GM12865 (cell line): ENCODE measurements at places on chromosomes 16 and 17.
A peak's percentile ranks its signal among the peaks of the same experiment; 100 is the strongest.

GRCh38 chr17:57466017-57466471 lies 209.7 kb downstream of the MSI2 start:
- no peak for DNase-seq

- DNase-seq, result no peak
Observed at GRCh38 chr17:41339571-41340172, 11.0 kb downstream of the KRT33A start.

DNA sequence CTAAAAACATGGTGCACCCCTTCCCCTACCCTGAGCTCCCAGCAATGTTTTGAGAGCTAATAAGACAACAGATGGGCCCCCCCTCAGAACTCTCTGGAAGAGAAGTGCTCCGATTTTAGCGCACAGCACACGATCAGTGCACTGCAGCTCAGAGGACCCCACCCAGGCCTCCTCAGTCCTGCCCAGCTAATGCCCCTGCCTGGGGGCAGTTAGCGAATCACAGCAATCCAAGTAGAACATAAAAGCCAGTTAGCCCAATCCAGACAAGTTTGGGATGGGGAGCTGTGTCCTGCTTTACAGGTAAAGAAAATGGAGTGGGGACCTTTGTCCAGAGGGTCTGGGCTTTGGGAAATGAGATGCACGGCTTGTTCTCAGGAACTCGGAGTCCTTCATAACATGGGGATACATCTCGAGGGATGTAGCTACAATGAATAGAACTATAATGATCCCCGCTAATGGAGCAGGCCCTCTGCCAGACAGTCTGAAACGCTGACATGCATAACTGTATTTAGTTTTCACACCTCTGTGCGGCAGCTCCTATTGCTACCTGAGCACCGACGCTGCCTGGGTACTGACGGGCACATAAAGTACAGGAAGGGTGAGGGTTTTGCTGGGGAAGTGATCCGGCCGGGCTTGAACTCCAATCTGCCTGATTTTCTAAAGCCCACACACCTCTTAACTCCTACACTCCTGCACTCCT lies 29.7 kb upstream of the CDC42EP4 start:
- DNase-seq, result no peak

- DNase-seq, result no peak
Observed at GRCh38 chr17:9386401-9386800, 189.2 kb downstream of the STX8 start.

DNA sequence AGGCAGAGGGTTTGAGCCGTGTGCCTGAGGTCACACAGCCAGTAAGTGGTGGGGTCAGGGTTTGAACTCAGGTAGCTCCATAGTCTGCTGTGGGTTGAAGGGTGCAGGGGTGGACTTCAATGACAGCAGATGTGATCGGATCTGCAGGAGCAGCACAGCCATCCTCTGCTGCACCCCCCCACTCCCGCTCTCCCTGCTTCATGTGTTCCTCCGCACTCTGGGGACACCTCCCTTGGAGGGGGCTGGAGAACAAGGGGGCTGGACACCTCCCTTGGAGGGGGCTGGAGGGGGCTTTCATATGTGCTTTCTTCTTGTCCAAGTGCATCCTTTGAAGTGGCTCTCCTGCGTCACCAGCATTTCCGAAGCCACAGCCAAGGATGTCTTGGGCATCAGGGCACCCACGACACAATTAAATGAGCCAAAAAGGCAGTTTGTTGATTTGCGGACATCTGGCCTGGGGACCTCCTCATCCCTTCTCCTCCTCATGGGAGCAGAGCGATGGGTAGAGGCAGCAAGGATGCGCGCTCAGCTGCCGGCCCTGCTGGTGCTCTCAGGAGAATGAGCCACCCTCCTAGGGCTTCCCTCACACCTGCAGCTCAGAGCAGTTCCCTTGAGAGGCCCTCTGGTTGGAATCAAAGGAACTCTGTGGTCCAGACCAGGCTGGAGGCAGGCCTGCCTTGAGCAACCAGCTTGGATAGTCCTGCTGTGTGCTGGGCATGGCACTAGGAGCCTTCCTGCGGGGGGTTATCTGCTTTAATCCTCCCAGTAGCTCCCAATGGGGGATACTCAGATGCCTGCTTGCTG lies 26.2 kb downstream of the WSCD1 start:
- no peak for DNase-seq

- DNase-seq, result peak; percentile 70
Observed at GRCh38 chr16:68257251-68257905, 6.9 kb upstream of the SLC7A6 start.

GRCh38 chr17:5003214-5003867 lies 5.6 kb downstream of the KIF1C start:
- no peak for DNase-seq

DNA sequence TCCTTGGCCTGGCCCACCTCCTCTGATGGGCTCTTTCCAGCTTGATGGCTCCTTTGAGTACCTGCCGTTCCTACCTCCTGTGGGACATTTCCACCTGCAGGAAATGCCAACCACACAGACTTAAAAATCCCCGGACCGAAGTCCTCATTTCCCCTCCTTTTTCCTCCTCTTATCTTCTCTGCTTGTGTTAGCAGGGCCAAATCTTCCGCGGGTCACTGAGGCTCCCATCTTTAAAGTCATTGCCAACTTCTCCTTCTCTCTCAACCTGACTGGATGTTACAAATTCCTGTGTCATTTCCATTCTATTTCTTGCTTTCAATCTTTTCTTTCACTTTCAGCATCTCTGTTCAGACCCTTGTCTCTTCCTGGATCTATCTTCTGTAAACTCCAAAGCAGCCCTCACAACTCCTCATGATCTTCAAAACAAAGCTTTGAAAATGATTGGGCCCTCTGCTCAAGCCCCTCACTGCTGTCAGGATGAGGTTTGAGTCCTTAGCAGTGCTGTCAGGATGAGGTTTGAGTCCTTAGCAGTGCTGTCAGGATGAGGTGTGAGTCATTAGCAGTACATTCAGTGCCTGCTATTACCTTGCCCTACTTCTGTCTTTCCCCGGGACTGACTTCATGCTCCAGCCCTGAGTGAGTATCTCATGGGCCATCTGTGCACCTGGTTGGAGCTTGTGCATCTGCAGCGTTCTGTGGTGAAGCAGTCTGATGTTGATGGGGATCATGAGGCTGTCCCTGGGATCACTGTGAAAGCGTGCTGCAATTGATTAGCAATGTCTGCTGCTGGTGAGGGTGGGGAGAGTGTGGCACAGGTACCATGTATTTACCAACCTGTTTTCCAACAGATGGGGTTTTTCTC lies 100.1 kb downstream of the IRF8 start:
- DNase-seq, result peak; percentile 61

- DNase-seq, result no peak
Observed at GRCh38 chr17:32741381-32741780, 135.5 kb downstream of the MYO1D start.

DNA sequence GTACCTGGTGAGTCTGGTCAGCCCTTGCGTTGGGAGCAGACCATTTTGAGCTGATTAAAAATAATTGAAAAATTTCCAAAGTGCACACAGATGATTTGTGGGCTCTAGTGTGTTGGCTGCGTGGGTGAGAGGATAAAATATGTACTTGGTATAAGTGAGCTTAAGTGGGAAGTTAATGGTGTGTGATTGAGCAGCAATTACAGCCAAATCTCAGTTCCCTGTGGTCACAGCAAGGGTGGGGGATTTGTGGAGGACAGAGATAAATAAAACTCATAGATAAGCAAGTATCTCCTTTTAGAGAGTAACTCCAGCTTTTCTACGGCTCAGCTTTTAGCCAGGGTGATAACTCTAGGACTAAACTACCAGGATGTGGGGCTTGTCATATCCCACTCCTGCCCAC lies 390.4 kb downstream of the UTP18 start:
- no peak for DNase-seq

GRCh38 chr17:50414808-50415207 lies 11.2 kb upstream of the ACSF2 start:
- no peak for DNase-seq

DNA sequence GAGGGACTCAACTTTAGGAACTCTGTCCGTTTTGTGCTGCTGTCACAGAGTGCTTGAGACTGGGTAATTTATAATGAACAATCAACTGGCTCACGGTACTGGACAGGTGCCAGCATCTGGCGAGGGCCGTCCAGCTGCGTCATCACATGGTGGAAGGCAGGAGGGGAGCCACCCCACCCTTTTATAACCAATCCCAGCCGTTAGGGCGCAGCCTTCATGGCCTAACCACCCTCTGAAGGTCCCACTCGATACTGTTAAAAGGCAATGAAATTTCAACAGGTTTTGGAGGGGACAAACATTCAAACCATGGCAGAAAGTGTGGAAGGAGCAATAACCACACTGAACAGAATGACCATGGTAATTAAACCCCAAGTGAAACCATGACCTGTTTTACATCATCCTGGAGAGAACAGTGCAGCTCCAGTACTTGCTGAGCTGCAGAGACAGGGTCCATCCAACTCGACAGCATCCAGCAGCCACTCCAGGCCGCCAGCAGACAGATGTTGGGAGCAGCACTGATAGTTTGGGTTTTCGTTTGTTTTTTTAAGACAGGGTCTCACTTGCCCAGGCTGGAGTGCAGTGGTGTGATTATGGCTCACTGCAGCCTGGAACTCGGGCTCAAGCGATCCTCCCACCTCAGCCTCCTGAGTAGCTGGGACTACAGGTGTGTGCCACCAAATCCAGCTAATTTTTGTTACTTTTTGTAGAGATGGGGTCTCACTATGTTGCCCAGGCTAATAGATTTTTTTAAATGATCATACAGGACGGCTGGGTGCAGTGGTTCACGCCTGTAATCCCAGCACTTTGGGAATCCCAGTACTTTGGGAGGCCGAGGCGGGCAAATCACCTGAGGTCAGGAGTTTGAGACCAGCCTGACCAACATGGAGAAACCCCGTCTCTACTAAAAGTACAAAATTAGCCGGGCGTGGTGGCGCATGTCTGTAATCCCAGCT lies 11.0 kb downstream of the CHMP6 start:
- DNase-seq, result no peak

DNA sequence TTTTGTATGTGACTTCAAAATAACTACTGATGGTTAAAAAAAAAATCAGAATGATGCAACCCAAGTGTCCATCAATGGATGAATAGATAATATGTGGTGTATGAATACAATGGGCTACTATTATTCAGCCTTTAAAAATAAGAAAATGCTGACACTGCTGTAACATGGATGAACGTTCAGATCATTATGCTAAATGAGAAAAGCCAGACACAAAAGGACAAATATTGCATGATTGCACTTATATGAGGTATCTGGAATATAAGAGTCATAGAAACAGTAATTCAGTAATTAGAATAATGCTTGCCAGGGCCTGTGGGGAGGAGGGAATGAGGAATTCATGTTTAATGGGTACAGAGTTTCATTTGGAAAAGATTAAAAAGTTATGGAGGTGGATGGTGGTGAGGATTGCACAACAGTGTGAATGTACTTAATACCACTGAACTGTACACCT lies 25.4 kb downstream of the TENT4B start:
- DNase-seq, result no peak

GRCh38 chr17:30477774-30478115 lies 537 bp downstream of the GOSR1 start:
- DNase-seq, result peak; percentile 46

GRCh38 chr16:20683812-20684211 lies 13.7 kb downstream of the ACSM1 start:
- DNase-seq, result no peak

DNA sequence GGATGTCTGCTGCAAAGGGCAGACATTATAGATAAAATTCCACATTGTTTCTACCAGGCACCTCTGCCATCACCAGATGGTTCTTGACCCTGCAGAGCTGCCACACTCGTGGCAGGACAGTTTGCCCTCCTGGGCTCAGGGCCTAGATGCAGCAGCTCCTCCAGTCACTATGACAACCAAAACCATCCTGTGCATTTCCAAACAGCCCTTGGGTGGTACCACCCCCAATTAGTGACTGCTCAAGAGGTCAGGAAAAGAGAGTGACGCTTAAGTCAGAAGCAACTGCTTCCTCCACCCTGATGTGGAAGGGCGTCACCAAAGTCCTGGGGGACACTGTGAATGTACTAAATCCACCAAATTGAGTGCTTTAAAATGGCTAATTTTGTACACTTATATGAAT lies 109.2 kb downstream of the C16orf95 start:
- DNase-seq, result no peak

DNA sequence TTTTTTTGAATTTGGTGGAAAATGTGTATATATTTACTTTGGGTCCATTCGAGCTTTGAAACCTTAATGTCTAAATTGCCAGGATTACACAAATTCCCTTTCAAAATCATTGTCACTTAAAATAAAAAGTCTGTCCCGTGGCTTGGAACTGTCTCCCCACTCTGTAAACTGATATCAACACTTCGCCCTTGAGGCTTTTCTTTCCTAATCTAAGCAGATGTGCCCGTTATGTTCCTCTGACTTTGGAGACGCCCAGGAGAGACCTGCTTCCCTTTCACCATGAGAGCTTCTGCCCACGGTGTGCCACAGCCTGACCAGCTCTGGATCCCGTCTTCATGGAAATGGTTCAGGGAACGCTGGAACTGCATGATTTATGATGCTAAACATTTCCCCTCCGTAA lies 151.3 kb downstream of the C16orf95 start:
- DNase-seq, result no peak

DNA sequence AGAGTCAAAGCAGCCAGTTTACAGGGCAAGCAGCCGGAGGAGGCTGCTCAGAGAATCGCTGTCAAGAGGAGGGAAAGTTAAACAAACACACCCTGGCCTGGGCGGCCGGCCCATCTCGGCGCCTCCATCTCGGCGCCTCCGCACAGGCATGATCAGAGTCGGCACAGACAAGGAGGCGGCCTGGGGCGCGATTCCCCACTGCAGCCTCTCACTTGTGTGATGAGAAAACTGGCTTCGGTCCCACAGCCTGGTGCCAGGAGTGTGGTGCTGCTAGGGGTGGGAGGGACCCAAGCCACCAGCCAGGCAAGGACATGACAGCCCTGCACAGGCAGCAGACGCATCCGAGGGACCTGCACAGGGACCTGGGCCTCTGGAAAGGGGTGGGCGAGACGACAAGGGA lies 17.7 kb downstream of the SLC38A10 start:
- no peak for DNase-seq

GRCh38 chr17:63672856-63673255 lies 27.1 kb downstream of the LIMD2 start:
- DNase-seq, result no peak

DNA sequence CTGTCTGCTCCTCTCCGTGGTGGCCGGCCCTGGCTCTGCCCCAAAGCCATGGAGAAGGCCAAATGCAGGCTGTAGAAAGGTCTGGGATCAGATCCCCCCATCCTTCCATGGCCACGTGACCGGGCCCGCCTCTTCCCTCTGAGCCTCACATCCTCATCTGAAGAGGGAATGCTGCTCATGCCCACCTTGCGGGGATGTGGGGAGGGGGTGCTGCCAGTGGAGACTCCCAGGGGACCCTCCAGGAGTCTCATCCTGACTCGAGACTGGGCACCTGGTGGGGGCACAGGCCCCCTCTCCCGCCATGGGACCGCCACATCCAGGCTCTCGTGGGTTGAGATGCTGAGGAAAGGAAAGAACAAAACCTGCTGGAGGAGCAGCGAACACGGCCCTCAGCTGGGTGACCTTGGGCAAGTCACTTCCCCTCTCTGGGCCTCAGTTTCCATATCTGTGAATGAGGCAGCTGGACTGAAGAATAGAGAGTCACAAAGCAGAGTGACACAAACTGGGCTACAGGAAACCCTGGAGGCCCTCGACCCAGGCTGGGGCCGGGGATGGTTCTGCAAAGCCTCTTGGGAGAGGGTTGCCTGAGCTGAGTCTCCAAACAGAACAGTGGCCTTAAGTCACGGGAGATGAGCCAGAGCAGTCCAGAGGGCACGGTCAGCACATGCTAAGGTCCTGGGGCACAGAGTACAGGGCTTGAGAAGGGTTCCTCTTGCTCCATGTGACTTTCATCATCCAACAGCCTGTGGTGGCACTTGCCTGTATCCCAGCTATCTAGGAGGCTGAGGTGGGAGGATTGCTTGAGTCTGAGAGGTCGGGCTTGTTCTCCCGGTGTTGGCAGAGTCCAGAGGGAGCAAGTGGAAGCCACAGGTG lies 30.1 kb downstream of the SOCS1 start:
- DNase-seq, result peak; percentile 41
